ENCODE measurements at places on chromosomes 11 and 22.

DNA sequence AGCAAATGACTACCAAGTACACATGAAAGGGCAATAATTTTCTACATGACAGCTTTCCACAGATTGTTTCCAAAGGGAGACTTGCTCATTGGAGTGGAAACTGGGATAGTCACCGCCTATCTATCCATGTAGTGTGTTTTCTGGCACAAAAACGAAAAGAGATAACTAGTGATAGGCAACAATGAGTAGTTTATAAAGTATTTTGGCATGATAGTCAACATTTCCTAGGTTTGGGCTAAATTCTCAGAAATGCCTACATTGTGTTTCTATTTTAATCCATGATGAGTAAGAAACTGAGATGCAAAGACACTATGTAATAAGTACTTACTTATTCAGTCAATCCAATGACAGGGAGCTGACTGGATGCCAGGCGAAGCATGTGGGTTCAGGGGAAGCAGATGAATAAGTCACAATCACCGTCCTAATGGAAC lies 1129.1 kb downstream of the DLG2 start:
- no peak for DNase-seq

DNA sequence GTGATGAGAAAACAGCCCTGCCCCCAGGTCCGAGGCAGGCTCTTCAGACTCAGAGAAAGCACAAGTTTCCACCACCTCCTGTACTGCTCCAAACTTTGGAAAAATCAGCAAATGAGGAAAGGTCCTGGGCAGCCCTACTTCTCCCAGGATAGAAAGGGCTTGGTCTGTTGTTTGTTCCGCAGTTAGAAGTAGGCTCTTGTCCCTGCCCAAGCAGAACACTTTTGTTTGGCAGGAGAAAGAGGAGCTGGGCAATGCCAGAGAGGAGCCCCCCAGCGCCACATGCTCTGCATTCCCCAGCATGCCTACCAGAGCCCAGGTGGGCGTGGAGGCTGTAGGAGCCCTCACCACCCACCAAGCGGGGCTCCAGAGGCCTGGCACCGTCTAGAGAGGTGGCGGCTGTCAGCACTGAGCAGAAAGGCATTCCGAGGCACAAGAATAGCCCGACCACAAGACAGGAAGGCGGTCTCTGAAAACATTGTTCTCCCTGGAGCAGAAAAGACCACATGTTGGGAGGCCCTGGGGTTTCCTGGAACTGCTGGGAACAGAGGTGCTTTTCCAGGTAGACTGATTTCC lies 90.3 kb upstream of the CD82 start:
- DNase-seq, result no peak

DNA sequence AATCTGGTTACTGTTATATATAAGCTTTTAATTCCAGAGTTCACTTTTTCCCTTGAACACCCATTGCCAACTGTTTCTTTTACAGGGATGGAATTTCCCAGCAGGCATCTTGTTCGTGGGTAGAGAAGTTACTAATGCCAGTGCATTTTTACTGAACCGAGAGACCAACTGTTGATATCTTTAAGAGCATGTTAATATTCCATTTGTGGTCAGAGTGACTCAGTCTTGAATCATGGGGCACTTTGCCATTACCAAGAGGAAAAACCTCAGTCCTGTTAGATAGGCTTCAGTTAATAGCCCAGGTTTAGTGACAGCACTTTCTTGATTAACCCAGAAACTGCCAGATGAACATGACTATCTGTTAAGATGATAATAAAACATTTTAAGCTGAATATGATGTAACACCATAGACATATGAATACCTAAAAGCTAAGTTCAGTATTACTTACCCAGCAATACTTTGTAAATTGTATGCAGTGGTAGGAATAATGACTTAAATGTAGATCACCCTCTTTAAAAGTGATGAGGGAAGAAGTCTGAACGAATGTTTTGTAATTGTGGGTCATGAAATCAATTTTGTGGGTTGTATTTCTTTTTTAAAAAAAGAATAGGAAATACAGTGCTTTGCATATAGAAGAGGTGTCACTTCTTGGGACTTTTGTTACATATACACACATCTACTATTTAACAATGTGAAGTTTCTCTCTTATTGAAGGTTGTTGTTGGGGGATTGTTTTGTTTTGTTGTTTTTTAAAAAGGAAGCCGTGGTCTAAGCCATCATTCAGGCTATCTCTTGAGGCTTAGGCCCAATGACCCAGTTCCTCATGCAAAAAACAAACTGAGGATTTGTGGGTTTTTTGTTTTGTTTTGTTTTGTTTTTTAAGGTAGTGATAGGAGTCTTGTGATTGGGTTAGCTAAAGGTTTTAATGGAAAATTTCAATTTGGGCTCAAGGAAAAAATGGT lies 79.2 kb upstream of the GRIK4 start:
- no peak for DNase-seq

DNA sequence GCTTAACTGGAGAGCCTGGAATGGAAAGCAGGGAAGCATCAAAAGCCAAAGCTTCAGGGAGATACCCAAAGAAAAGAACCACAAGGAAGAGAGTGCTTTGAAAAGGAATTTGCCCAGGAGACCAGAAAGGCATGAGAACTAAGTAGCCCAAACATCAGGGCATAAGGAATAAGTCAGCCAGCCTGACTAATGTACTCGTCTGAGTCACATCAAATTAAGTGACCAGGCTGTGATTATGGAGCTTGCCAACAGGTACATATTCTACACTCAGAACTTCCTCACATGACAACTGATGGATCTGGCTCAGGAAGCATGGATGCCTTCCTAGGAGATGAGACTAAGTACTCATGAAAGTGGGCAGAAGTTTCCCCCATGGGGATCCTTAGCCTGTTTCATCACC lies 366.7 kb downstream of the BUD13 start:
- DNase-seq, result no peak

GRCh38 chr11:107140983-107141382 lies 122.7 kb upstream of the GUCY1A2 start:
- no peak for DNase-seq

GRCh38 chr11:26090651-26091050 lies 241.3 kb upstream of the ANO3 start:
- DNase-seq, result no peak

DNA sequence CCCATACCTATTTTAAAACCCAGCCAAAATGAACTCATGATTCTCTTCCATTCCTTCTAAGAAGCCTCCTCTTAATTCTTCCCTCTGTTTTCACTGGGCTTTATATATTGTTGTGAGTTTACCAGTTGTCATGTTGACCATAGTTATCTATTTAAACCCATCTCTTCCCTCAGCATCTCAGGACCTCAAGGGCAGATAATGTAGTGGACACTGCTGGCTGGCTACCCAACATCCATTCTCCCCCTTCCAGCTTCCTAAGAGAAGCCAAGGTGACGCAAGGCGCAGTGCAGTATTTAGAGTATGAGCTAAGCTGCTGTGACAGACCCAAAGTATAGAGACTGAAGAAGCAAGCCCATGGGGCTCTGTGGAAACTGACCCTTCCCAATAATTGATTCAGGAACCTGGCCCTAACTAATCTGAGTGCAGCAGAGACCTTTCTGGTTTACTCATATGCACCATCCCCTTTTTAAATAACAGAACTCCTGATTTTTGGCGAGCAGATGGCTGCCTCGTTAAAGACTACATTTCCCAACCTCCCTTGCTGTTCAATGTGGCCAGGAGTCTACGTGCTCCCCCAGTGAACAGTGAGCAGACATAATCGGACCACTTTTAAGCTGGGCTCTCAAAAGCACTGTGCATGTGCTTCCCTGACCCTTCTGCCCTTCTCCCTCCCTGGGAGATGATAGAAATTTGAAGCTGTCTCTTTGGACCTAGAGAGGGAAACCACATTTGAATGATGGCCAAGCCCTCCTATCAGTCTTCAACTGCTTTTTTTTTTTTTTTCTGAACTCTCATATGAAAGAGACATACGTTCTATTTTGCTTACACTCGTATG lies 28.1 kb upstream of the CREB3L1 start:
- no peak for DNase-seq

DNA sequence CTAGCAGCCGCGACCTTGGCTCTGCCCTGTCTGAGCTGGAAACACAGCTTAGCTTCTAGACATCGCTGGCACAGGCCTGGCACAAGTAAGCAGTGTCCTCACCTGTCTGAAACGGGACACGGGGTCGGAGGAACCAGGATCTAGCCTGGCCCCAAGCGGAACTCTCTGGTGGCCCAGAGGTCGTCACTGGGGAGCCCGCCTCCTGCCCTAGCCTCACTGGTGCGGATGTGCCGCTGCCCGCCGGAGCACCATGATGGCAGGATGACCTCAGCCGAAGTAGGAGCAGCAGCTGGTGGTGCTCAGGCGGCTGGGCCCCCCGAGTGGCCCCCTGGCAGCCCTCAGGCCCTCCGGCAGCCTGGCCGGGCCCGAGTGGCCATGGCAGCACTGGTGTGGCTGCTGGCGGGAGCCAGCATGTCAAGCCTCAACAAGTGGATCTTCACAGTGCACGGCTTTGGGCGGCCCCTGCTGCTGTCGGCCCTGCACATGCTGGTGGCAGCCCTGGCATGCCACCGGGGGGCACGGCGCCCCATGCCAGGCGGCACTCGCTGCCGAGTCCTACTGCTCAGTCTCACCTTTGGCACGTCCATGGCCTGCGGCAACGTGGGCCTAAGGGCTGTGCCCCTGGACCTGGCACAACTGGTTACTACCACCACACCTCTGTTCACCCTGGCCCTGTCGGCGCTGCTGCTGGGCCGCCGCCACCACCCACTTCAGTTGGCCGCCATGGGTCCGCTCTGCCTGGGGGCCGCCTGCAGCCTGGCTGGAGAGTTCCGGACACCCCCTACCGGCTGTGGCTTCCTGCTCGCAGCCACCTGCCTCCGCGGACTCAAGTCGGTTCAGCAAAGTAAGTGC lies 871 bp downstream of the SLC35E4 start:
- no peak for DNase-seq

DNA sequence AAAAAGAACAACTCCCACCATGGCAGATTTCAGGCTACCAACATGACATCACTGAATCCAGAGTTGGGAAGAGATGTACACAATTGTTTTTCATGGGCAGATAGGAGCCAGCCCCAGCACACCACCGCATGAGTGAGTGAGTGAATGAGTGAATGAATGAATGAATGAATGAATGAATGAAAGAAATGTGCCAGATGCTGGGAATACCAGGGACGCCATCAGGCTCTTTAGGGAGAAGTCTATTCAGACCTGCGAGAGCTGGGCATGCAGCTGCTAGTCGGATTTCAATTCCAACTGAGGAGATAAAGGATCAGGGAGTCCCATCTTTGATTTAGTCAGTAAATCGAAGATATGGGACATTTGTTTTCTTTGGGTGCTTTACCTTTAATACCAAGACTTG lies 15.3 kb upstream of the FAM83F start:
- no peak for DNase-seq

GRCh38 chr11:80948781-80949180 lies 1508.0 kb upstream of the TENM4 start:
- no peak for DNase-seq

- peak; percentile 35 for DNase-seq
These were observed 841 bp upstream of the EIF4G2 start for GRCh38 chr11:10809373-10810160.

- no peak for DNase-seq
These were observed 27.5 kb downstream of the MRGPRX2 start for GRCh38 chr11:19032990-19033389.

- no peak for DNase-seq
These were observed 368.9 kb downstream of the SHANK2 start for GRCh38 chr11:70883323-70883940.

DNA sequence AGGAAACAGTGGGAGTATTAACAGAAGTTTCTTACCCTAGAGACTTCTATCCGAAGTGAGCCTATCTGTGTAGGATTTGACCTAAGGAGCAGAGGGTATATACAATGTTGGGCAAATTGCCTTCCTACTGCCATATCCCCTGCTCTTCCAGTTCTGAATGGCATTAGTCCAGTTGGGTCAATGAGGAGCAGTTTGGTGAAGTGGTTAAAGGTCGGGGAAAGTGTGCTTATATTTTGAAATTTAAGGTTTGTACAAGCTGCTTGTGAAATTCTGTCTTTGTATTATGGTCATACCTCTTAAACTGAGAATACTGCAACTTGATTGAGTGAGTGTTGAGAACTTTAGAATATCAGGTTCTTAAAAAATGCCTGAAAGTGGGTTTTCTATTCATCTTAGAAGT lies 1.7 kb downstream of the EI24 start:
- no peak for DNase-seq

DNA sequence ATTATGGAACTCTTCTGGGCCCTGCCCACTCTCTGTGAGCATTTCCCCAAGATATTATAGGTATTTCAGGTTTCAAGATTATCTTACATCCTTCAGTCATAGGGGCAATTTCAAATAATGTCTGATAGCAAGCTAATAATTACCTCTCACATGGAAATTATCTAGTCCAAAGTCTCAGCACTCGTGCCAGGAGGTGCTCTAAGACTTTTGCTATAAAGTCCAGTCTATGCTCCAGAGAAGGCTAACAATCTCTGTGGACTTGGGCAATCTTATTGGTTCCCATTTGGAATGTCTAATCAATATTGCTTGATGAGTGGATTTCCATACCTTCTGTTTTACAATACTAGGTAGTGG lies 5.4 kb downstream of the TREH start:
- DNase-seq, result no peak

GRCh38 chr11:115920841-115921480 lies 416.7 kb upstream of the CADM1 start:
- no peak for DNase-seq

Data from effector CD4-positive, alpha-beta T cell (primary cell).